Effector memory CD4-positive, alpha-beta T cell (primary cell): ENCODE measurements at places on chromosomes 5 and 9.
A peak's percentile ranks its signal among the peaks of the same experiment; 100 is the strongest.

DNA sequence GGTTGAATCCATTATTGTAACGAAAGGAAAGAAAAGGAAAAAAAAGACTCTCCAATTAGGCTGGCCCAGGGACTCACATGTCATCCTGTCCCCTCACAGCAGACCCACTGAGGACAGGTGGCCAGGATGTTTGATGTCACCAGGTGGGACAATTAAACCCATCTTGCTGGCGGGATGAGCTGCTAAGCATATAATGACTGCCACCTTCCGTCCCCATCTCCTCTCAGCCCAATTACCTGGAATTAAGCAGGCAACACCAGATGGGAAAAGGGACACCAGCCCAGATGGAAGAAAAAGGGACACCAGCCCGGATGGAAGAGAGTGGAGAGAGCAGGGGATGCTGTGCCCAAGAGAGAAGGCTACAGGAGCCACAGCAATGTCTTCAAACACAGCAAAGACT, 116.6 kb upstream of the SARDH start:
- no peak overlapping the region for H3K27ac ChIP-seq
- no peaks in the 10 kb centered on the region for H3K27me3 ChIP-seq
- H3K4me3 ChIP-seq, result no peak overlapping the region
- H3K36me3 ChIP-seq, result no peaks in the 10 kb centered on the region
- no peak for DNase-seq

DNA sequence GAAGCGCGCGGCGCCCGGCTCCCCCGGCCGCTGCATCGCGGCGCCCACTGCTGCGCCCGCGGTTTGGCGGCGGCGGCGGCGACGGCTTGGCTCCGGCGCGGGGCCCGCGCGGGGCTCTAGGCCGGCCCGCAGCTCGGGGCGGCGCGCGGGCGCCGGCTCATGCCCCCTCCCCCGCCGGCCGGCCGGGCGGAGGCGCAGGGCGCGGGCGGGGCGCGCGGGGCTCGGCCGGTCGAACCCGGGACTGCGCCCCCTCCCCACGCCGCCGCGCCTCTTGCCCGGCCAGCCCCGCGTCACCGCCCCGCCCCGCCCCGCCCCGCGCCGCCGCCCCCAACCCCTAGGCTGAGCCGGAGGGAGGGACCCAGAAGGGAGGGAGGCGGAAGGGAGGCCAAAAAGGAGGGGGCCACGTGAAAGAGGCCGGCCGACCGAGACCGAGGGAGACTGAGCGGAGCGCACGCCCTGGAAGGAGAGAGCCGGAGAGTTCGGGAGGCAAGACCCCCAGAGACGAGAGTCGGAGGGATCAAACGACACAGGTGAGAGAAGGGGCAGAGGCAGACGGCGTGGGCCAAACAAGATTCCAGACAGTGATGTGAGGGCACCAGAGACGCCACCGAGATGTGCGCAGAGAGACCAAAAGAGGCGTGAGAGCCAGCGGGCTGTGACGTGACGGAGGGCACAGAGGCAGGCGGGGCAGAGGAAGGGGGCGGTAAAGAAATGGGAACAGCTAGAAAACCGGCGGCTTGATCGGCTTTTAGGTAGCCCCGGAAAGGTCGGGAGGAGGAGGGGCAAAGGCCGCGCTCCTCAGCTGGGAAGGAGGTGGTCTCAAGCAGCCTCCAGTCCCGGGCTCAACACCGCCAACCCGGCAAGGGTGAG, at the start of gene BARX1:
Gene BARX1 (minus strand): TSS at position 245 of the 870 bp plus-strand sequence. CDS start 209 bp downstream, at position 36.
- peak within 1 kb of the TSS; percentile 28 for H3K4me3 ChIP-seq
- no peak within 1 kb of the TSS for H3K27ac ChIP-seq
- no peak for DNase-seq
- peaks cover 66% of the 10 kb centered on the region for H3K4me1 ChIP-seq

GRCh38 chr9:120936764-120937122, 10.1 kb upstream of the TRAF1 start:
- H3K4me3 ChIP-seq, result no peak overlapping the region
- H3K36me3 ChIP-seq, result no peaks in the 10 kb centered on the region
- H3K27me3 ChIP-seq, result no peaks in the 10 kb centered on the region
- peaks cover 50% of the 10 kb centered on the region for H3K4me1 ChIP-seq
- H3K27ac ChIP-seq, result peak overlapping the region; percentile 100

- H3K36me3 ChIP-seq, result no peaks in the 10 kb centered on the region
- no peak overlapping the region for H3K27ac ChIP-seq
- H3K4me1 ChIP-seq, result no peaks in the 10 kb centered on the region
- H3K4me3 ChIP-seq, result no peak overlapping the region
- no peaks in the 10 kb centered on the region for H3K27me3 ChIP-seq
These were observed 192.2 kb downstream of the ROR2 start for GRCh38 chr9:91757782-91758181.

DNA sequence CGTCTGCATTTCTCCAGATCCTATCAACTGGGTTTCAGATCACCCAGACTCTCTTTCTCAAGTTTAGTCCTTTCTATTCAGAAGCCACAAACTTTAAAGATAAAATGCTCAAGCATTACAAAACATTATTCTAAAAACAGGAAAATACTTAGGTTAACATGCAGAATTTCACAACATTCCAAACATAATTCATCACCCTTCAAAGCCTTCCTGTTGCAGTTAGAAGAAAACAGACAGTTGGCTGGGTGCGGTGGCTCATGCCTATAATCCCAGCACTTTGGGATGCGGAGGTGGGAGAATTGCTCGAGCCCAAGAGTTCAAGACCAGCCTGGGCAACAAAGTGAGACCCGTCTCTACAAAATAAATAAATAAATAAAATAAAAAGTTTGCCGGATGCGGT, 7.7 kb upstream of the OCLN start:
- no peaks in the 10 kb centered on the region for H3K4me1 ChIP-seq
- no peaks in the 10 kb centered on the region for H3K36me3 ChIP-seq
- H3K27ac ChIP-seq, result no peak overlapping the region
- DNase-seq, result no peak
- no peak overlapping the region for H3K4me3 ChIP-seq

DNA sequence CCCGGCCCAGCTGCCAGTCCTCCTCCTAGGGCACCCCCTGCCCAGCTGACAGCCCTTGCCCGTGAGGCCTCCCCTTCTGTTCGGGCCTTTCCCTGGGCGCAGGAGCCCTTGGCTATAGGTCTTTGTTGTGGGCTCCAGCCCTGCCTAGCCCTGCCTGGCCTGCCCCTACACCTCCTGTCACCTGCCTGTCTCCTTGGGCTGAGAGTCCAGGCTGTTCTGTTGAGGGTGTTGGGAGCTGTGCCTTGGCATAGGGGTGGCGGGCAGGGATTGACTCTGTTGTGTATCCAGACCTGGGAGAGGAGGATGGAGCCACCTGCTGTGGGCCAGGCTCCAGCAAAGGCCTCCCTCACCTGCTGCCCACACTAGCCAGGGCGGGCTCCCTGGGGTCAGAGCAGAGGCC, 11.6 kb downstream of the FCN2 start:
- no peaks in the 10 kb centered on the region for H3K36me3 ChIP-seq
- peaks cover 5% of the 10 kb centered on the region for H3K27me3 ChIP-seq
- DNase-seq, result no peak
- no peak overlapping the region for H3K4me3 ChIP-seq
- no peak overlapping the region for H3K27ac ChIP-seq
- H3K4me1 ChIP-seq, result no peaks in the 10 kb centered on the region

DNA sequence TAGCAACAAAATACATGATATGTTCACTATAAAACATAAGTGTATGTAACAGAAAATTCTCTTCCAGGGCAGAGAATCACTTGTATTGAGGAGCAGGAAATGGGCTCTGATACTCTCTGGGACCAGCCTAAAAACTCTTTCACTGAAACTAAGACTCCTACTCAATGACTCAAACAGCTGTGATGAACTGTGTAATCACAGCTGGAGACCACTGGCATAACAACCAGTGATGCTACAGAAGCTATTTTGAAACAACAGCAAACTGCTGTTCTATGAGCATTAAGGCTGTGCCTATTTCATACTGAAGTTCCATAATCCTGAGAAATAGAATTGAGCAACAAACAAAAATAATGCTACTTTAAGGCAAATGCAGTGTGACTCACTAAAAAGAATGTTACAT, 594.0 kb downstream of the HINT1 start:
- H3K27me3 ChIP-seq, result no peaks in the 10 kb centered on the region
- no peaks in the 10 kb centered on the region for H3K4me1 ChIP-seq
- H3K4me3 ChIP-seq, result no peak overlapping the region
- DNase-seq, result no peak
- H3K36me3 ChIP-seq, result no peaks in the 10 kb centered on the region
- no peak overlapping the region for H3K27ac ChIP-seq

GRCh38 chr9:31490551-31491106, 893.8 kb upstream of the ACO1 start:
- no peaks in the 10 kb centered on the region for H3K36me3 ChIP-seq
- H3K4me1 ChIP-seq, result no peaks in the 10 kb centered on the region
- no peaks in the 10 kb centered on the region for H3K27me3 ChIP-seq

- peaks cover 3% of the 10 kb centered on the region for H3K4me1 ChIP-seq
- no peaks in the 10 kb centered on the region for H3K36me3 ChIP-seq
- H3K27me3 ChIP-seq, result peaks cover 6% of the 10 kb centered on the region
- DNase-seq, result no peak
- no peak overlapping the region for H3K27ac ChIP-seq
These were observed 5.9 kb downstream of the DMRTA1 start for GRCh38 chr9:22452415-22453010.

DNA sequence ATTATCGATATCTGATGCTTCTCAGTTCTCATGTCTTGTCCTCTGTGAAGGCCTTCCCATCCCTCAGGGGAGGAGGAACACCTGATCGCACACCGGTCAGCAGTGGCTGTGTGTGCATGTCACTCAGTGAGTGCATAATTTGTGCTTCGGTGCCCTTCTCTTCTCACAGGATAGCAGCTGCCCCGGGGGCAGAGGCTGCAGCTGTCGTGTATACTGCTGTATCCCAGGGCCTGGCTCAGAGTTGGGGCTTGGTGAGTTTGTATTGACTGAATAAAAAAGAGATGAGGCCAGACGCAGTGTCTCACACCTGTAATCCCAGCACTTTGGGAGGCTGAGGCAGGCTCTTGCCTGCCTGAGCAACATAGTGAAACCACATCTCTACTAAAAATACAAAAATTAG, 49.7 kb upstream of the NCS1 start:
- no peaks in the 10 kb centered on the region for H3K27me3 ChIP-seq
- peaks cover 21% of the 10 kb centered on the region for H3K36me3 ChIP-seq
- no peak overlapping the region for H3K4me3 ChIP-seq
- DNase-seq, result no peak
- H3K27ac ChIP-seq, result no peak overlapping the region
